ENCODE measurements at places on chromosomes 7 and 10.

- no peak for DNase-seq
These were observed 24.7 kb downstream of the DAGLB start for GRCh38 chr7:6422926-6423632.

DNA sequence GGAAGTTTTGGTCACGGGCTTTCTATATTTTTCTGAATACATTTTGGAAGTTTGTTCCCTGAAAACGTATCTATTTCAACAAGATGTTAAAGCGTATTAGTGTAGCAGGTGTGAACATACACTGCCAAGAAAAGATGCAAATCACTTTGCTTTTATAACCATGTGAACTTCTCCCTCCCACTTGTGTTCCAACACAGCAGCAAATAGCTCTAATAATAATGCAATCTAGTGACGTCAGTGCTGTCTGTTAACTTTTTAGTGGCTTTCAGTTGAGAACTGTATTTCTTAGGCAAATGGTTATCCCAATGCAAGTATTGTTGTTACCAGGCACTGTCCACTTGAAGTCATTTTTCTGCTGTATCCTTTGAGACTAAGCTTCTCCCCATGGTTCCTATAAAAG, 188.4 kb upstream of the IGFBP3 start:
- DNase-seq: no peak

DNA sequence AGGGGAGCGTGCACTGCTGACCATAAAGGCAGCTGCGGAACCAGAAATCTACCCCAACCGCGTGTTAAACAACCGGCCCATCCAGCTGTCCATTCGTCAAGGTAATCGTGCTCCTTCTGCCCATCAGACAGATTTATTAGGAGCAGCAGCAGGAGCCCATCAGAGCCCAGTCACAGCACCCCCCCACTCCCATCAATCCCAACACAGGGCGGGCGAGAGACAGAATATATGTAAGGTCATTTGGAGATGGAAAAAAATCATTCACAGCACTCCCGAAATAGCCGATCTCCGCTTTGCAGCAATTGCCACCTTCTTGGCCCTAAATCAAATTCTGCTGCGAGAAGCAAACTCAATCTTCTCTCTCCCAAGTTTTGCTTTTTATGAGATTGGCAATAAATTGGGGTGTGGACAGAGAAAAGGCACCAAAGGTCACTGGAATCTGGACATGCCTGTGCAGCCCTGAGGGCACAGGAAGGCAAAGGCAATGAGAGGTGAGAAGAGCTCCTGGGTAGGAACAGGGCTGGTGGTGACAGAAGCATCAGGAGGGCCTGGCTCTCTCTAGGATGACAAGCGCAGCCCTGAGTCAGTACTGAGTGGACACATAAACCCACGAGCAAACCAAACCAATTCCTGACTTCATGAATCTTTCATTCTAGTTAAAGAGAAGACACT, 145.0 kb upstream of the ZMIZ1 start:
- no peak for DNase-seq

DNA sequence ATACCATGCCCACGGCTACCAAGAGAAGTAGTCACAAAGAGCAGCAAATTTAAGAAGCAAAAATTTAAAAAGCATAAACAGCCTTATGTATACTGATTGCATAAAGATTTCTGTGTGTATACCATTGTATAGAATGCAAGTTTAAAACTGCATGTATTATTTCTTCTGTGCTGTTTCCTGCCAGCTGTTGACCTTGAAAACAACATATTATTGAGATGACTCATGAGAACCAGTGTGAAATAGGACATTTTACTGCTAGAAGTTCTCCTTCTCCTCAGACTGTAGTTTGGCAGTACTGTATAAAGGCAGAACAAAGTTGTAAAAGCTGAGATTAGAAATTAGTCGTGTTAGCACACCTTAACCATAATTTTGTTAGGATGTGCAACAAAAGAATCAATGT, 42.3 kb upstream of the SGCE start:
- DNase-seq: peak; percentile 75

GRCh38 chr10:46285300-46285699, 1.5 kb upstream of the ANTXRL start:
- no peak for DNase-seq

DNA sequence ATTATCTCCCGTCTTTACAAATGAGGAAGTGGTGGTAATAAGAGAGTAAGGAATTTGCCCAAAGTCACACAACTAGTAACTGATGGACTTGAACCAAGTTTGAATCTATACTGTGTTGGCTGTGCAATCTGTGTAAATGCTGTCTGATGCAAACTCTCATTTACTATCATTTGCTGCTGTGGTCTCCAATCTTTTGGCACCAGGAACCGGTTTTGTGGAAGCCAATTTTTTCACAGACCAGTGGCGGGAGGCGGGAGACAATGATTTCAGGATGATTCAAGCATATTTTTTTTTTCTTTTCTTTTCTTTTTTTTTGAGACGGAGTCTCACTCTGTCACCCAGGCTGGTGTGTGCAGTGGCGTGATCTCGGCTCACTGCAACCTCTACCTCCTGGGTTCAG, 450.0 kb upstream of the FZD8 start:
- no peak for DNase-seq

- DNase-seq: no peak
These were observed 187.2 kb upstream of the SH2B2 start for GRCh38 chr7:102099474-102099873.

DNA sequence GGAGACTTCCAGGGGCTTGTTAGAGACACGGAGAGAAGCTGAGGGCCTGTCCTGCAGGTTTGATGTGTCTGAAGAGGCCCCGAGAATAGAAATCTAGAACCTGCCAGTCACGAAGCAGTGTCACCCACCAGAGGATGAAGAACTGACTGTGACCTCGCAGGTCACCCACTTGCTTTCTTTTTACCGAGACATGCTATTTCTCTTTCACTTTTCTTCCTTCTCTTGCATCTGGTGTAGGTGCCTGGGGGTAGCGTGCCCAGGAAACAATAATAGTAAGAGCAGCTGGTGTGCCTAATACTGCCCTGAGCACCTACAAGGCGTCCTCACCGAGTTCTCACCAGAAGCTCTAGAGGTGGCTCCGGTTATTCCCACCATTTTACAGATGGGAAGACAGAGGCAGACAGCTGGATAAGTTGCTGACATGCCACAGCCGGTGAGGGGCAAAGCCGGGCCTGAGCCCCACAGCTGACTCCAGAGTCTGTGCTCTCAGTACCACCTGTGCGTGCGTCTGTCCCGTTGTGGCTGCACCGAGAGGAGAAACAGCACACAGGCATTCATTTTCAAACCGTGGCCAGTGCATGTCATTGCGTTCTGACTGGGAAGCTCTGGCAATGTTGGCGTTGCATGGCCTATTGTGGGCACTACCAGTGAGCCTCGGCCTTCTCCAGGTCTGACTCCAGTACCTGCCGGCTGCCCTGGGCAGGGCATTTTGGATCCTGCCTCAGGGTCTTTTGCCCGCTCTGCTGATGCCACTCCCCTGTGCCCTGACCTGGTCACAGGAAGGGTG, 7.8 kb downstream of the CHST3 start:
- DNase-seq: no peak

- DNase-seq: no peak
These were observed 129.4 kb downstream of the AASS start for GRCh38 chr7:122014697-122015096.

DNA sequence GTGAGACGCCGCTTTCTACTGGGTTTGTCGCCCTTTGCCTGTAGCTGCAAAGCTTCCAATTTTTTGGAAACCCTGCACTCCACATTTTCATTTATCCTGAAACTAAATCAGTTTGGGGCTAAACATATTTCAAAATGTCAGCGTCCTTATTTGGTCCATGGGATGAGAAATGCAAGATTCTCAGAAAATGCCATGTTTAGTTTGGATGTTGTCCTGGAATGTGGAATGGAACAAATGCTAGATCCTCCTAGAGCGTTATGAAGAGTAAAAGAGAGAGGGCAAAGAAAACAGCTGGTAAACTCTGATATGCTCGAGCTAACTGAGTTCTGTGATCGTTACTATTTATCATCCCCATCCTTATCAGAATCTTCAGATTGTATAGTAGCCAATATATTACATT, 236.9 kb downstream of the KLF6 start:
- no peak for DNase-seq

DNA sequence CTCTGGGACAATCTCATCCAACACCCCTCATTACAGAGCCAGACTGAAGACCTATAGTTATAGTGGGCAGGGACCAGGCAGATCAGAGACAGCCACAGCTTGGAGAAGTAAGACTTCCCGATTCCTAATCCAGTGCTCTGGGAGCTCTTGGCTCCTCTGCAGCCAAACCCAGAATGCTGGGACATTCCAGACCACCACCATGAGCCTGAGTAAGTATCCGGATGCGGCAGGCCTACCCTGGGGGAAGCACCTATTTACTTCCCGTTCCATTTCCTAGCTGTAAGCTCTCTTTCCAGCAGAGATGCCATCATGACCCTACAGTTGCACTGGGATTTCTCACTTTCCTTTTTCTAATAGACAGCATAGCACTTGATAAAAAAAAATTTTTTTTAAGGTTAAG, 16.4 kb downstream of the HIP1 start:
- no peak for DNase-seq

GRCh38 chr7:114620208-114620607, 205.6 kb downstream of the FOXP2 start:
- DNase-seq: no peak

DNA sequence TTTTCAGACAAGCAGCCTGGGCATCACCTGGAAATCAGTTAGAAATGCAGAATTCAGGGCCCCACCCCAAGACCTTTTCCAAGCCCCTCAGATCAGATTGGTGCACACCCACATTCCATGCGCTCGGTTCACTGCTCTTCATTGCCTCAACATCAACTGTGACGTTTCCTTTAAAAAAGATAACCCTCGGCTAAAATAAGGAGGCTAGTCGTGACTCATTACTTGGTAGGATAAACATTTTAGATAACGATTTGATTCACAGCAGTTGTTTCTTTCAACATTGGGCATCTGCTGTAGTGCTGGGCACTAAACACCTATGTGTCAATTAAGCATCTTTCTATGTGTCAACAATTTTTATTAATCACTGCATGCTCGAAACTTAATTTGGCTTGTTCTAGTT, 191.1 kb upstream of the LRGUK start:
- no peak for DNase-seq

GRCh38 chr10:5971886-5972285, 5.5 kb downstream of the IL15RA start:
- no peak for DNase-seq

- DNase-seq: no peak
These were observed 102.8 kb downstream of the KAT6B start for GRCh38 chr10:74929197-74929596.

GRCh38 chr10:13338390-13339110, 9.5 kb downstream of the SEPHS1 start:
- DNase-seq: peak; percentile 83

DNA sequence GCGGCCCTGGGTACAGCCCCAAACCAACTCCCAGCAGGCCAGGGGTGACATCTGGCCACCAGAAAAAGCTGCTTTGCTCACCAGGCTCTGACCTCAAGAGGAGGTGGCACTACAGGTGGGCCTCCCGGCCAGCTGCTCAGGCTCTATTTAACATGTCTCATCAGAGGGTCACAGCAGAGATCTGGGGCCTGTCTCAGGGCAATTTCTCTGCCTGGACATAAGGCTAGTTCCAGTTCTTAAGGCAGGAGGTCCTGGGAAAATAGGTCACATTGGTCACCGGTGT, 88.6 kb downstream of the GFRA1 start:
- DNase-seq: no peak

DNA sequence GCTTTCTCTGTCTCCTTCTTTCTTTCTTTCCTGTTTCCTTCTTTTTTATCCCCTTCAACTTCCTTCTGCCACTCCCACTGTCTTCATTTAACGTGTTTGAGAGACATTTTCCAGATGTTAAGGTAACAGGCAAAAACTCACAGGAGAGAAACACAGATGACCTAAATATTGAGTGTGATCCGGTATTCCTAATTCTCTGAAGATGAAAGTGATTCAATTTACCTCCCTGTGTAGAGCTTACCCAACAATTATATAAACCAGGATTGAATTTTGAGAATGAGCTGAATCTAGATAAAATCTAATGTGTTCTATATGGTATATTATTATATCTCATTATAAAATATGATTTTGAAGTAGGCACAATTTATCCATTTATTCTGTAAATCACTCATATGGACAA, 46.5 kb upstream of the RSU1 start:
- no peak for DNase-seq

DNA sequence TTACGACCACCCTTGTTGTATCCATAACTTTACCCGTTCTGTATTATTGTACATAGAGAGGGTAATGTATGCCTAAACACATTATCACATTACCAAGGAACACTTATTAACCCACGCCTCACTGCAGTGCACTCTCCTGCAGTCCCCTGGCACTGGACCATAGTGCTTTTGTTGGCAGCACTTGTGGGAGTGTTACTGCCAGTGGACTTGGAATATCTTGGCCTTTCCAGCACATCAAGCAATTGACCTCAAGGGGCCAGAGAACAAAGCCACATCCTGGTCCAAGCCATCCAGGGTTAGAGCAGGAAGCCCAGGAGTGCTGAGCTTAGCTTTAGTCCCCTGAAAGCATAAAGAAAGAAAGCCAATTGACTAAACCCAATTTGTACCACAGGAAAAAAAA, 304.2 kb downstream of the PCDH15 start:
- DNase-seq: no peak
